ENCODE measurements at places on chromosomes 1 and 21.

DNA sequence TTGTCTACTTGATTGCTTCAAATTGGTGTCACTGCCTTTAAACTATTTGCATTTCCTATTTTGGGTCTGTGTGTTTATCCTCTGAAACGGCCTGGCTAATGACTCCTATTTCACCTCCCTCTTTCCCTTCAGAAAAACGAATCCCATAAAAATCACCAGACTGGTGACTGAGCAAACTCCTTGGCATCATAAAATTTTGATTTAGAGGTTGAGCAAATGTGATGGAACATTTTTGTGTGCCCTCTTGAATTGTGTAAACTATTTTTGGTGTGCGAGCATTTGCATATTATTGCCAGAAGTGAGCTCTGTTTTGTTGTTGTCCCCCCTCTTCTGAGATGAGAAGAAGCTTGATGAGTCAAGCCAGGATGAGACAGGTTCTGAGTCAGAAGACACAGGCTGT is 316.1 kb downstream of the AJAP1 start:
- DNase-seq = no peak

DNA sequence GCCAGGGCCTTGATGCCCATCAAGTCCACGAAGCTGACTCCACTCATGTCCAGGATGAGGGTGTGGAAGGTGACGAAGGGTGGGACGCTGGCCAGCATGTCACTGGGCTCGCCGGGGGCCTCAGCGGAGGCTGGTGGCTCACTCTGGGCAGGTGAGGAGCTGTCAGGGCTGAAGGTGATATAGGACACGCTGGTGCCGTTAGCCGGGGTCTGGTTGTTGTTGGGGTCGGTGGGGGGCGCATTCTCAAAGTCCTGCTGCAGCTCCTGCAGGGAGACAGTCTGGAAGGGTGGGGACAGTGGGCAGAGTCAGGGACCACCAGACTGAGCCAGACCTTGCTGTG is 21.7 kb downstream of the SLC26A9 start:
- DNase-seq = no peak

DNA sequence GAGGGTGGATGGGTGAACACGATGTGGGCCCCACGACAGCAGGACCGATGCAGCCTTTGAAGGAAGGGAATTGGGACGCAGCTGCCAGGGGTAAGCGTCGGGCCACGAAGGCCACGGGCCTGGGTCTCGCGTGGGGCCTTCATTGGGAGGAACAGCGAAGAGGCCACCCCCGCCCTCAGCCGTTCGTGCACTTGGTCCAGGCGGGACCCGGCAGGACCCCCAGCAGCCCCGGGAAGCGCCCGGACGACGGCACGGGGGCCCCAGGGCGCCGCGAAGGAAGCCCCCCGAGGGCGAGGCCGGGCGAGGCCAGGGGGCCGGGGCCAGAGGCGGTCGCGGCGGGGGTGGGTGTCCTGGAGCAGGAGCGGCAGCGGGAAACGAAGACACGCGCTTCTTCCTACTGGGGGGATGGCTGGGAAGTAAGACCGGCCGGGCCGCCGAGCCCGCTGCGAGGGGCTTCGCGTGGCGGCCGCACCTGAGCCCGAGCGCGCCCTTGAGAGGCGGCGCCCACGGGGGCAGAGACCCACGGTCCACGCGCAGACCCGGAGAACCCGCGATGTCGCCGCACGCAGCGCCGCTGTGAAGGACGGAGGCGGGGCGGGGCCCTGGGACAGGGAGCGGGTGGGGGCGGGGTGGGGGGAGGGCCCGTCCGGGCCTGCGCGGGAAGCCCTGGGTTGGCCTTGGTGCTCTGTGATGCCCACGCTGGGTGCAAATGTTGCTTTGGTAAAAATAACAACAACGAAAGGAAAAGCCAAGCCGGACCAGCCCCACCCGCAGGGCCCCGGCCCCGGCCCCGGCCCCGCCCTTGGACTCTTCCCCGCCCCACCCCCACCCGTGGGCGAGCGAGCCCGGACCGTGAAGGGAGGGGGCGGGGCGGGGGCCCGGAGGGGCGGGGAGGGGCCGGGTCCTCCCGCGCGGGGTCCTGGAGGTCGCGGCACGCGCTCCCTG is 56.0 kb upstream of the ADARB1 start:
- DNase-seq = no peak

DNA sequence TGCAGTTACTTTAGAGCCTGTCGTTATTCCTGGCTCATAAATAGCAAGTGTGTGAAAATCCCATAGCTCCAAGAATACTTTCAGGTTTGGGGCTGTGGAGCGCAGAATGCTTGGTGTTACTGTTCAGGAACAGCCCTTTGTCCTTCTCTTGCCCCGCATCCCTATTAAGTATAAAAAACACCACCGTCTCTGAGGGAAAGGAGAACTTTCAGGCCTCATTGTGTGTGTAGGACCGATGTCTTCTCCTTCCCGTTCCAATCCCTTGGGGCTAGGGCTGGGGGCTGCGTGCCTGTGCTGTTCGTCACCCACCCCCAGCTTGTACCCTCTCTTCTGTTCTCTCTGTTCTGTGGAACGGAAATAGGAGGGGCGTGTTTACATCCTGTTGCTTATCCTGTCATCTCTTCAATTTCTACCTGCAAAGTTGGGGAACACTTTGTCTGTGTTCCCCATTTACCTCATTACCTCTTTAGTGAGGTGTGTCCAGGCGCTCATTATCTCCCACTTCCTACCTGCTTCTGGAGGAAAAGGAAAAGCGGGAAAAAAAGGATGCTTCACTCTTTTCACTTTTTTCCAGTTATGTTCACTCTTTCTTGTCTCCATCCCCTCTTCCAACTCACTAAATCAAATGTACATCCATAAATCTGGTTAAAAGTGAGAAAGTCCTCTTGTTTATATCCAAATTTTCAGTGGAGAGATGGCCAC is 788 bp upstream of the TXNIP start:
- peak; percentile 66 for DNase-seq

GRCh38 chr1:230743899-230744298 is 3.3 kb upstream of the CAPN9 start:
- DNase-seq = no peak

- DNase-seq = no peak
Observed at GRCh38 chr1:91053630-91054029, 31.8 kb upstream of the ZNF644 start.
